ENCODE measurements at places on chromosomes 11 and 22. TPM values are rescaled to one million over a fixed set of nuclear protein-coding genes. Genes with fewer than 3 reads are reported as not detected.

Gene UPK3A
- not detected for total RNA-seq

Gene KIF18A
- 21.3 TPM for total RNA-seq

Gene OR52I2
- total RNA-seq, result not detected

Gene VPS26B
- total RNA-seq, result 69.2 TPM

Gene TESMIN
- 8.5 TPM for total RNA-seq

DNA sequence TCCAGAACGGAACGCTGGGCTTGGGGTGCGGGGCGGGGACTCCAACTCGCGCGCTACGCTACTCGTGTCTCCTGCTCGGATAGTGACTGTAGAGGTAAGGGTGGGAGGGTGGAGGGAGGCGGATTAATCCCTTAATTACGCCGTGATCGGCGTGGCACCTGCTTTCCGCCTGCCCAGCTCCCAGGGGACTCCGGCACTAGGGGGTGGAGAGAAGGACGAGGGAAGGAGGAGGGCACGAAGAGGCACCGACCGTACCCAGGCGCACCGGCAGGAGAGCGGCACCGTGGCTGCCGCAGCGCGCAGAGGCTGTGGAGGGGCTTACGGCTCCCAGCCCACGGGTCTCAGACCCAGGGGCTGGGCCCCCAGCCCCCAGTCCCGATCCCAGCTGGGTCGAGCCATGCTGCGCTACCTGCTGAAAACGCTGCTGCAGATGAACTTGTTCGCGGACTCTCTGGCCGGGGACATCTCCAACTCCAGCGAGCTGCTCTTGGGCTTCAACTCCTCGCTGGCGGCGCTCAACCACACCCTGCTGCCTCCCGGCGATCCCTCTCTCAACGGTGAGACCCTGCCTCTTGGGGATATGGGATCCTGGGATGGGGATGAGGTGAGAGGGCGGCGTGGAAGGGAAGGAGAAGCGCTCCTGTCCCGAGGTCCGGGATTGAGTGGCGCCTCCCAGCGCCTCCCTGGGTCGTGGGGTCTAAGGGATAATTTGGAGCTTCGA lies at the start of gene ROBO3:
Gene ROBO3 (plus strand): TSS at position 252 of the 721 bp plus-strand sequence. CDS start 146 bp downstream, at position 398.
- DNase-seq, result no peak

- DNase-seq, result no peak
Measured at GRCh38 chr11:13012056-13012661, 3.0 kb downstream of the RASSF10 start.

DNA sequence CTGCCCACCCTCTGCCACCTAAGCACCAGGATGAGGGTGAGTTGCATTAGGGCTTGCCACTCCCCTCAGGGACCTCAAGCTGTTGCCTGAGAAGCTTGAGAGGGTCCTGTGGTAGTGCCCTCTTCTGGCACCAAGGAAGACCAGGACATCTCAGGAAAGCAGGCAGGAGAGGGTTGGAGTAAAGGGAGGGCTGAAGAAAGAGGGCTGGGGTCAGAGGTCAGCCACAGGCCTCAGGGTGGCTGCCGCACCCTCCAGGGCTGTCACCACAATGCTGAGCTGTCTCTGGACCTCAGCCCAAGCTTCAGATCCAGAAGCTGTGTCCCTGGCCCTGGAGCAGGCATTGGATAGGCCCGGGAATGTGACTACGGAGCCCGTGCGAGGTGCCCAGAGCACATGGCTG lies 4.1 kb downstream of the SAC3D1 start:
- DNase-seq, result no peak

- DNase-seq, result no peak
Measured at GRCh38 chr11:126061707-126062678, 673 bp downstream of the CDON start.

DNA sequence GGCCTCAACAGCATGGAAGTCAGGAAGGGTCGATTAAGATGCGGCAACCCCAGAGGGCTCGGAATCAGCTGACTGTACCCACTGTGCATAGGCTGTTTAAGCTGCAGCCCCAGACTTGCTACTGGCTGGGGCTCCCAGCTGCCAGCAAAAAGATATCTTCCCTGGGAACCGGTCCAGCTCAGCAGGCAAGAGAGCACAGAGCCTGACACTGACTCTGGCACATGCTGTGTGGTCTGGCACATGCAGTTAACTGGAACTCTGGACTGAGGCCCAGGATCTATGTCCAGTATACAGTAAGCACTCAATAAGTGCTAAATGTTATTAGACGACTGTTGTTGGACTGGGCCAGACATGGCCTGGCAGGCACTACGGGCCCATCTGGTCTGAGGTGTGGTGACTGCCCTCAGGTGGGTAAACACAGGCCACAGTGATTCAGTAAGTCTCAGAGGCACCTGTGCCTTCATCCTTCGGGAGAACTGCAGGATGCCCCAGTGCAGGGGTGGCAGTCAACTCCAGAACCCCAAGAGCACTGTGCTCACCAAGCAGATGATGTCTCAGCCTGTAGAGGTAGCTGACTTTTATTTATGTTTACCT lies 87.6 kb downstream of the LARGE1 start:
- DNase-seq, result no peak

GRCh38 chr11:7577291-7578190 lies 63.7 kb downstream of the PPFIBP2 start:
- peak; percentile 27 for DNase-seq

DNA sequence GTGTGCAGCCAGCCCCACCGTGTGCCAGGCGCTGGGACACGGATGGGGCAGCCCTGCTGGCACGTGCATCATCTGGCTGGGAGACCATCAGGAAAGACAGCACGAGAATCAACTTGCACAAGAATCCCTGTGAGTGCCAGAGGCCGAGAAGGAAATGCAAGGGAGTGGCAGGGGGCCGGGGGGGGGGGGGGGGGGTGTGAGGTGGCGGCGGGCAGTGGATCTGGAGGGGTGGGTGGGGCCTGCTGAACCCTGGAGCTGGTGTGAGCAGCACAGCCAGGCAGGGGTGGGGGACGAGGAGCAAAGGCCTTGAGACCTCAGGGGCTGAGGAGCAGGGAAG lies 14.0 kb upstream of the FLRT1 start:
- no peak for DNase-seq

DNA sequence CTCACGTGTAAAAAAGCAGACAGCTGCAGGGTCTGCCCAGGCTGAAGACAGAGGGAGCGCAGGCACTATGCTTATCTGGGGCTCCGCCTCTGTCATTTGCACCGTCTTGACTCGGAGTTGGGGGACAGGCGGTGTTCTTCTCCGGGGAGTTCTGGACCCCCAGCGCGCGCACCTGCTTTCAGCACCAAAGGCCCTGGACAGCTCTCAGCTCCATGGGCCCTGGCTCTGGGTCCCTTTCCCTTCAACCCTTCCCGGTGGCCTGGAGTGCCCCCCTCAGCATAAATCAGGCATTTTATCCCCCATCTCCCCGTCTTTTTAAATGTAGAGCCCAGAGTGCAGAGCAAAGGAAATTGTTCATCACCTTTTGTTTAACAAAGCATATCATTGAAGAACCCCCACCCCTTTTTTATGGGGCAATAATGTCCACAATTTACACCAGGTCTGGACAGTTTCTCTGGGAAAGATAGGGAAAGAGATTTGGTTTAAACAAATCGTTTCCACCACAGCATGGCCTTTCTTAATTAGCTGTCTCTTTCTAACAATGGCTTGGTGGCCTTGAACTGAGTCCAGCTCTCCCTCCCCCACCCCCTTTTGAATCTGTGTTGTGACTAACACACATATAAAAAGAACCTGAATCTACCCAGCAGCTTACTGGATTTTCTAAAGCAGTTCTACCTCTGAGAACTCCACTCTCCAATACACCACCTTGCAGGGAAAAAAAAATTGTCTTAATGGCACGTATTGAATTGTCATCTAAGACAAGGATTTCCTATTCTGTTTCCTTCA lies 1.7 kb downstream of the SEZ6L start:
- no peak for DNase-seq

DNA sequence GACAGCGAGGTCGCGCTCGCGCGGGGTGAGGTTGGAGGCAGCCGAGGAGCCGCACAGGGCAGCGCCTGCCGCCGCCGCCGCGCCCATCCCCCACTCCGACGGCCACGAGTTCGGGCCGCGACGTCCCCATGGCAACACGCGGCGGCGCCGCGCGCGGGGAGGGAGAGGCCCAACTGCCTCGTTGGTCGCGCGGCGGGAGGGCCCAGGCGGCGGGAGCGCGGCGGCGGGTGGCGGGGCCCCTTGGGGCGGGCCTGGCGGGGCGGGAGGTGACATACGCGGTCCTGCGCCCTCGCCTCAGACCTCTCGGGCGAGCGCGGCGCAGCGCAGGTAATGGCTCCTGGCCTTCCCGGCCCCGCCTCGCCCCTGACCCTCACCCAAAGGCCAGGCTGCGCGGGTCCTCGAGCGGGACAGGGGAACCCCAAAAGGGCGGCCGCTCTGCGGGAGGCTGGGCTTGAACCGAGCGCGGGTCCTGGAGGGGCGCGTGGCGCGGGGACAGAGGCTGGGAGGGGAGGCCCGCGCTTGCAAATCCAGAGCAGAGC lies at the start of gene DEUP1:
Gene DEUP1 (plus strand): TSS at position 297 of the 539 bp plus-strand sequence. CDS start 1,518 bp downstream, outside the sequence.
- DNase-seq, result peak; percentile 23
